Cortex of kidney (tissue), 1 donor: ENCODE measurements at places on chromosomes 13 and 19.

- no peak for DNase-seq
These were observed 28.2 kb downstream of the FCGBP start for GRCh38 chr19:39906283-39906682.

- no peak for DNase-seq
These were observed 27.4 kb upstream of the TIMM44 start for GRCh38 chr19:7970716-7971448.

GRCh38 chr19:46449228-46449627 is 20.5 kb upstream of the PNMA8C start:
- DNase-seq: no peak

GRCh38 chr13:23609414-23609760 is 39.2 kb downstream of the TNFRSF19 start:
- DNase-seq: no peak

- DNase-seq: no peak
These were observed 31.7 kb upstream of the FXYD3 start for GRCh38 chr19:35083691-35084508.

GRCh38 chr19:42245231-42245630 is 2.8 kb upstream of the GSK3A start:
- DNase-seq: no peak

GRCh38 chr13:50882816-50883435 is 26.7 kb upstream of the RNASEH2B start:
- DNase-seq: no peak

DNA sequence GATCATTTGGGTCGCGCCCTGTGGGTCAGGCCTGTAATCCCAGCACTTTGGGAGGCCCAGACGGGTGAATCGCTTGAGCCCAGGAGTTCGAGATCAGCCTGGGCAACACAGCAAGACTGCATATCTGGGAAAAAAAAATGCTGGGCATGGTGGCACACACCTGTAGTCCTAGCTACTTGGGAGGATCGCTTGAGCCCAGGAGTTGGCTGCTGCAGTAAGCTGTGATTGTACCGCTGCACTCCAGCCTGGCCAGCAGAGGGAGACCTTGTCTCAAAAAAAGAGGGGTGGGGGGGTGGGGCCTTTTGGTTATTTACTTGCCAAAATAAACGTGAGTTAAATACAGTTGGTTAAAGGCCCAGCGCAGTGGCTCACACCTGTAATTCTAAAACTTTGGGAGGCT is 9.8 kb upstream of the ZNF544 start:
- DNase-seq: no peak

DNA sequence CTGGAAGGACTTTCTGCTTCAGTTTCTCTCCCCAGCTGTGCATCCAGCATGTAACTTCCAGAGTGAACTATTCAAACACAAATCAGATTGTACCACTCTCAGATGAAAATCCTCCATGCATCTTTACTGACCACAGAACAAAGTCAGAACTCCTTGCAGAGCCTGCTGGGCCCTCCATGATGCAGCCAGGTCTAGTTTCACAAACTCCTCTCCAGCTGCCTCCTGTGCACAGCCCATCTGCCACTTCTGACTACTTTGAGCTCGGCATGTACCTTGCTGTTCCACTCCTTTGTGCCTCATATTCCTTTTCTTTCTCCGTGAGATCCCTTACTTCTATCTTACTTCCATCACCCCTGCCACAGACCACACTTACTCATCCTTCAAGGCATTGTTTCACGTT is 31.4 kb downstream of the NALCN start:
- DNase-seq: no peak

DNA sequence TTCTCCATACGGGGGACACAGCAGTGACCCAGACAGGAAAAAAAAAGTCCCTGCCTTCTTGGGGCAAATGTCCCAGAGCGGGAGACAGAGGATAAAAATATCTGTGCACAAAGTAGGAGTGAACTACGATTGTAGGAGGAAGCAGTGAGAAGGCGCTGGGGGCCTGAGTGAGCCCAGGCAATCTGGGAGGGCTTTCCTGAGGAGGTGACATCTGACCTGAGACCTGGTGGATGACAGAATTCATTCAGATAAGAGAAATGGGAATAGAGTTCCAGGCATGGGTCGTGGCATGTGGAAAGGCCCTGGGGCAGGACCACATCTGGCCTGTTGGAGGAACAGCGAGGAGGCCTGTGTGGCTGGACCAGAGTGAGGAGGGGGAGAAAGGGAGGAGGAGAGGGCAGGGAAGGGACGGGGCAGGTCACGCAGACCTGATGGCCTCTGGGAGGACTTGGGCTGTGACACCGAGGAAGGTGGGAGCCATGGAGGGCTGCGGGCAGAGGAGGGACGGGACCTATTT is 50.2 kb upstream of the NFIC start:
- DNase-seq: no peak

DNA sequence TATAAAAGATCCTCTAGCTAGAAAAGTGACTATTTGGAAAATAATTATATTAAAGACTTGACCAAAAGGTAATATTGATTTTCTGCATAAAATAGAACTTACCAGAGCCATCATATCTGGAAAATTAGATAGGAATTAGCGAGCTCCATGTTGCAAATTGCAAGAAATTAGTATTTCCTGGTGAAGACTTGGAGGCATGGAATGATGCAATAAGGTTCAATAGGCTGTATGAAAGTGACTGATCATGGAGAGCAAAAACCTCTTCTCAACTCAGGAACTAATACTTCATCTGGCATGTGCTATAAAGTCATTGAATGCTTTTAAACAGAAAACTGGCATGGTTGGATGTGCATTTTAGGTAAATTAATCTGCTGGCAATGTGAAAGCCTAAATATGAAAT is 66.3 kb upstream of the UFM1 start:
- no peak for DNase-seq

DNA sequence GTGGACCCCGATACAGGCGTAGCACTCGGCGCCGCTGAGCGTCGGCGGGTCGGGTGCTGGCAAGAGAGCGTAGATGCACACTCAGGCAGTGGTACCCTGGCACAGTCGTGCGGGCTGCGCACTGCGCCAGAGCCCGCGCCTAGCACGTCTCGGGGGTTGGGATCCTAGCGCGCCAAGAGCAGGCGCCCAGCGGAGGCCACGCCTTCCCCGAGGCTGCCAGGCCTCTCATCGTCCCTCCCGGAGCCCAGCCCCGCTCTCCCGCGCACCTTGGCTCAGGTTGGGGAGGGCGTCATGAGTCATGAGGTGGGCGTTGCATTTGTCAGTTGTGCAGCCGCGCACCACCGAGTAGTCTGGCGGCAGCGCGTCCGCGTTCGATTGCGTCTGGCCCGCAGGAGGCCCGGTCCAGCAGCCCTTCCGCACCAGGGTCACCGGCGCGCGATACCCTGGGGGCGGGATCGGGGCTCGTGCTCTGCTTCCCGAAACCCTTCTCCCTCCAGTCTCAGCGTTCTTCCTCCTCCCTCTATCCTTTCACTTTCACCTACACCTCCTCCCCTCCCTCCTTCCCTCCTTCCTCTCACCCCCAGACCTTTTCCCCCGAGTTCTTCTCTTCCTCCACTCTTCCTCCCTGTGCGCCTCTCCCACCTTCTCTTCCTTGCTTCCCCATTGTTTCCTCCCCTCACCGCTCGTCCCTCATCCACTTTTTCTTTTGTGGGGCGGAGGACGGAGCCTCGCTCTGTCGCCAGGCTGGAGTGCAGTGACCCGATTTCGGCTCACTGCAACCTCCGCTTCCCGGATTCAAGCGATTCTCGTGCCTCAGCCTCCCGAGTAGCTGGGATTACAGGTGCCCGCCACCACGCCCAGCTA is 3.5 kb downstream of the LYPD5 start:
- no peak for DNase-seq

- DNase-seq: no peak
These were observed 334.4 kb downstream of the PCDH9 start for GRCh38 chr13:66895780-66896179.

DNA sequence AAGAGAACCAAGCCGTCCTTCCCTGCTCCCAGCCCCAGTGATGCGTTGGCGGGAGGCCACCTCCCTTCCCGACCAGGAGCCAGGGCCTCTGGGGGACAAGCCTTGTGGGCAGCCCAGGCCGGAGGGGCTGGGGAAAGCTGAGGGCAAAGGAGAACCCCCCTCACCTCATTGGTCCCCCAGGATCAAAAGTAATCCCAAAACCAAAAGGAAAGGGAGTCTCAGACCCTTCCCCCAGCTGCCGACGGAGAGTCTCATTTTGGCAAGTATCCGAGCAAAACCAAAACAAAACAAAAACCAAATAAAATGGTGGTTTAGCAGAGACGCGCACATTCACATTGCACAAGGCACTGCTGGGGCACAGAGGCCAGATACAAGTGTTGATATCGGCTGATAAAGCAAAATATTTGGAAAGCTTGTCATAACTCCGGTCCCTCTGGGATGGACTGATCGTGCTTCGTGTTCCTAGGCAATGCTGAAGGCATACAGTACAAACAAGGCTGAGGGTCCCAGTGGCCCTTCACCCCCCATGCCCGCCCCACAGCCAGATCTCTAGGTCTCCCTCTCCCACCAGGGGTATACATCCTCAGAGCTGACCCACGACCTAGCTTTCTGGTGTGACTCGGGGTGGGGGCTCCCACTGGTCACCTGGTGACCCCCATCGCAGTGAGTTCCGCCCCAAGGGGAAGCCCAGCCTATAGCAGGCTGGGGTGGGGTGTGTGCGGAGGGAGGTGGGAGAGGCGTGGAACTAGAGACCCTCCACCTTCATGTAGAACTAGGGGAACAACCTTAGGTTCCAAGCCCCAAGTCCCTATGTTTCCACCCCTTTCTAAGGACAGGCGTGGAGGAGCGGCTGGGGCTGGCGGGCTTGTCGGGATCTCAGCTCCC is 2.1 kb downstream of the CEBPA start:
- DNase-seq: no peak

DNA sequence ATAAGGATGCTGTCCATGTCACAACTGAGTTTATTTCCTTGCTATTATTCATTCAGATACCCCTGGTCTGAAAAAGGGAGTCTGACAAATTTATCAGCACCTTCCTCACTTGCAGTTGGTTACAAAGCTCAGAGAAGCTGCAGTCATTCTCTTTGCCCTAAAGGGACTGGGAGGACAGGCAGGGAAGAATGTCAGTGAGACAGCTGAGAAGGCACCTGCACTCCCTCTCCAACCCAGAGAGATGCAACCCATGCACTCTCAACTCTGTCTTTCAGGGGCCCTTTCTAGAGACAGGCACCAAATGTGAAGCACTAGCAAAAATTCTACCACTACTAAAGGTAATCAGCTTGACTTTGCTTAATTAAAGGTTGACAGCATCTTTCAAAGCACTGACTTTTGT is 83.3 kb downstream of the CRYL1 start:
- no peak for DNase-seq

GRCh38 chr13:110044551-110045111 is 258.2 kb upstream of the IRS2 start:
- no peak for DNase-seq

DNA sequence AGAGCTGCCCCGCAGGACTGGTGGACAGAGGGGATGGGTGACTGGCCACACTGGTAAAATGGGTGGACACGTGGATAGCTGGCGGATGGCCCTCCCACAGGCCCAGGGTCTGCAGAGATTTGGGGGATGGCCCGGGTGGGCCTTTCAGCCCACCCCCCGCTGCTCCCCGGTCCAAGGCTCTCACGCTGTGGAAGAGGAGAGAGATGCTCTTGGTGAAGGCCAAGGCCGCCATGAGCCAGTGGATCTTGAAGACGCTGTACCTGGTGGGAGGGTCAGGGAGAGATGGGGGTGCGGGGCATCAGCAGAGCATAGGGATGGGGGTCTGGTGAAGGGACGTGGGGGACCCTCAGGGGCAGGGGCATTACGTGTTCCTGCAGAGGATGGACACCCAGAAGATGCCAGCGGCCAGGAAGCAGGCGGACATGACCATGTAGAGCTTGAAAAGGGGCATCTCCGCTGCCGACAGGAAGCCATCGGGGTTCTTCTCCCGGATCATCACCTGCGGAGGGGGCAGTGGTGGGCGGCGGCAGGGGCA is 4.5 kb downstream of the GPR108 start:
- no peak for DNase-seq

GRCh38 chr13:41150058-41150457 is 17.5 kb upstream of the KBTBD6 start:
- DNase-seq: no peak

- DNase-seq: no peak
These were observed 10.0 kb downstream of the KLC3 start for GRCh38 chr19:45350477-45351058.

DNA sequence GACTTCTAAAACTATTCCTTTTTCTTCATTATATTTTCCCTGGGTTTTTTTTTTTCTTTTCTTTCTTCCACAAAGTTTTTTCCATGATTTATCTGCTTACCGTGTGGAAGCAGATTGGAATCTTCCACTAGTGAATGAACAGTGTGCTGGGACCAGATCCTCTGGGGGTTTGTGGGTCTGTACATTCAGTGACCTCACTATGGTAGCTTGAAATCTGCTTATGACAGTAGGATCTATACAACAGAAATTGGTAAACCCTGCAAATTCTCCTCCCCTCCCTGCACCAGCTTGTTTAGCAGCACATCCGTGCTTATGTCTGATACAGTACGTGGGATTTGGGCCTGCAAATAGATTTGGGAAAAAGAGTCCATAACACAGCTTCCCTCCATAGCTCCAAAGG is 26.0 kb upstream of the MAB21L1 start:
- DNase-seq: no peak

- DNase-seq: no peak
These were observed 87.1 kb downstream of the ATP11A start for GRCh38 chr13:112776971-112777370.

DNA sequence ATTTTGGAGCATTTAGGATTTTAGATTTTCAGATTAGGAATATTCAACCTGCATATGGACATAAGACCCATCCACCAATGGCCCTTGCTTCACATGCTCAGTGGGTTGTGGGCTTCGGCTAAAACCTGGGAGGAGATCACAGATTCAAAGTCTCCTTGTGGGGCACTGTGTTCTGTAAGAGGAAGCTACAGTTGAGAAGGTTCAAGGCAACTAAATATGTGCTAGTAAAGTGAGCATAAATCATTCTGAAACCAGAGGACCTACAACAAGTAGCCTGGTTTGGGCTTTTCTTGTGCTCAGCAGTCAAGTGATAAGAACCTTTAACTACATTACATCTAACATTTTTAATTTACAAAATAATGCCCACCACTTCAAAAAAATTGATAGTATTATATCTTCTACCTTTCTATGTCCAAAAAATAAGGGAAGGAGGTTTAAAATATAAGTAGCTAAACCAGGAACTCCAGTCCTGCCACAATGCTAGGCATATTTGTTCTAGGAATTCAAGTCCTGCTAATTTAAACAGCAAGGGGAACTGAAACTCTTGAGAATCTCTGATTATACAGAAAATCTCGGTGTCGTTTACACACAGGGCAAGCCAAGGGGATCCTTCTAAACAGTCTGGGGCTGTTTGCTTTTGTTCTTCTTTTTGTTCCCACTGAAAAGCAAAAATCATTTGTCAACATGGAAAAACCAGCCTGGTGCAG is 36.6 kb downstream of the FOXO1 start:
- DNase-seq: no peak

GRCh38 chr19:18399008-18399407 is 1.6 kb upstream of the LRRC25 start:
- no peak for DNase-seq

GRCh38 chr19:6806488-6806887 is 34.0 kb downstream of the VAV1 start:
- DNase-seq: no peak
